ENCODE measurements at places on chromosomes 7 and 10. TPM values are rescaled to one million over a fixed set of nuclear protein-coding genes. Genes with fewer than 3 reads are reported as not detected.

The HOXA4 gene
- 0.56 TPM for total RNA-seq

GRCh38 chr7:54336800-54337199 lies 205.4 kb upstream of the VSTM2A start:
- H3K4me1 ChIP-seq, result no peaks in the 10 kb centered on the region
- no peak overlapping the region for H3K4me3 ChIP-seq
- no peak for DNase-seq
- no peak overlapping the region for H3K27ac ChIP-seq
- no peaks in the 10 kb centered on the region for H3K36me3 ChIP-seq

GRCh38 chr7:2825559-2826227 lies 18.4 kb downstream of the GNA12 start:
- H3K4me3 ChIP-seq, result no peak overlapping the region
- DNase-seq, result no peak
- H3K27ac ChIP-seq, result no peak overlapping the region
- H3K4me1 ChIP-seq, result peaks cover 17% of the 10 kb centered on the region
- H3K27me3 ChIP-seq, result no peaks in the 10 kb centered on the region

DNA sequence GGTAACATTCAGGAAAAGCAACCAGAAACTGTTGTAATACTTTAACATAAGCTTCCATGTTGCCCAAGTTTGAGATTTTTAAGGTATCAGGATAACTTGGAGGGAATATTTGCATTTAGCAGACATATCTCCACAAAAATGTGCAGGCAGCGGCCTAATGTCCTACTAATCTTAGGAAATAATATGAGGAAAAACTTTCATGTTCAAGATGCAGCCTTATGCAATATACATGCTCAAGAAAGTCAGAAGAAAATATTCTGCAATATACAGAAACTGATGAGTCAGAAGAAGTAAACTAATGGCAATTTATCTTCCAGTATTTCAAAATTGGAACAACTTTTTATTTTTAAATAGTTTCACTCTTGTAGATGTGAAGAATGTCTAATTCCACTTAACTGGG lies 463.2 kb upstream of the C7orf33 start:
- no peak overlapping the region for H3K4me3 ChIP-seq
- H3K27me3 ChIP-seq, result no peaks in the 10 kb centered on the region
- no peak overlapping the region for H3K27ac ChIP-seq
- no peaks in the 10 kb centered on the region for H3K4me1 ChIP-seq
- H3K36me3 ChIP-seq, result no peaks in the 10 kb centered on the region
- no peak for DNase-seq

DNA sequence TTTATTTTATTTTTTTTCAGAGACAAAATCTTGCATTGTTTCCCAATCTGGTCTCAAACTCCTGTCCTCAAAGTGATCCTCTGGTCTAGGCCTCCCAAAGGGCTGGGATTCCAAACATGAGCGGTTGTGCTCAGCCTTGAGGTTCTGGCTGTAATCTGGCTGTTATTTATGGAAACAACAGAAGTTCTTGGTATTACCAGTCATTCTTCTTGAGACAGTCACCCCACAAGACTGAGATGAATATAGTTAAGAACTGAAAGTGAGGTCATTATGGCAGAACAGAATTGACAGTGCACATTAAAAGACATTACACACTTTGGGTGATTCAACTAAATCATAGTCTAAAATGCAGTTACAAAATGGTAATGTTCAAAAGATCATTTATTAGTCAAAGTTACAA lies 719.5 kb downstream of the ZWINT start:
- H3K4me3 ChIP-seq, result no peak overlapping the region
- H3K4me1 ChIP-seq, result no peaks in the 10 kb centered on the region
- no peak overlapping the region for H3K27ac ChIP-seq
- H3K27me3 ChIP-seq, result no peaks in the 10 kb centered on the region
- H3K36me3 ChIP-seq, result no peaks in the 10 kb centered on the region

The SH2D4B gene
- total RNA-seq, result 1.1 TPM

- no peaks in the 10 kb centered on the region for H3K27me3 ChIP-seq
- DNase-seq, result no peak
- no peaks in the 10 kb centered on the region for H3K4me1 ChIP-seq
- no peaks in the 10 kb centered on the region for H3K36me3 ChIP-seq
These were observed 427.7 kb downstream of the LRMDA start for GRCh38 chr10:75859141-75859540.

The TFEC gene
- total RNA-seq, result 1.4 TPM

GRCh38 chr7:151700586-151701165 lies 176.2 kb downstream of the PRKAG2 start:
- DNase-seq, result no peak
- no peak overlapping the region for H3K27ac ChIP-seq
- peaks cover 11% of the 10 kb centered on the region for H3K4me1 ChIP-seq
- H3K4me3 ChIP-seq, result no peak overlapping the region
- H3K27me3 ChIP-seq, result no peaks in the 10 kb centered on the region

DNA sequence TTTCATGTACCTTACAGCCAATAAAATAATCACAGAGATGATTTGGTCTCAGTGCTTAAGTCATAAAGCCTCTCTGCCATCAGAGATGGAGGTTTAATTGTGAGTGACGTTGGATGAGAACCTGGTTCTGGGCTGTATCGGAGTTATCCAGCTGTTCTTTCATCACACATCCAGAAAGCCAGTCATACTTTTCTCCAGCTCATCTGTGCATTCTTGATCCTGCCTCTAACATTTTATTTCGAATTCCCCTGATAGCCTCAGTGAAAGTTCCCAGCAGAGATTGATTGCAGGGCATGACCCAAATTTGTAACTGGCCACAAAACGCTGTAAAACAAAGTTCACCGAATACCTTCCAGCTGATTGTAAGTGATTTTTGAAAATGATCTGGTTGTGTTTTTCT lies 212.6 kb upstream of the HABP2 start:
- H3K36me3 ChIP-seq, result no peaks in the 10 kb centered on the region
- H3K4me3 ChIP-seq, result no peak overlapping the region
- no peak overlapping the region for H3K27ac ChIP-seq
- H3K27me3 ChIP-seq, result no peaks in the 10 kb centered on the region
- no peaks in the 10 kb centered on the region for H3K4me1 ChIP-seq
- no peak for DNase-seq

The OTUD1 gene
- 18.7 TPM for total RNA-seq

The SUN3 gene
- not detected for total RNA-seq

DNA sequence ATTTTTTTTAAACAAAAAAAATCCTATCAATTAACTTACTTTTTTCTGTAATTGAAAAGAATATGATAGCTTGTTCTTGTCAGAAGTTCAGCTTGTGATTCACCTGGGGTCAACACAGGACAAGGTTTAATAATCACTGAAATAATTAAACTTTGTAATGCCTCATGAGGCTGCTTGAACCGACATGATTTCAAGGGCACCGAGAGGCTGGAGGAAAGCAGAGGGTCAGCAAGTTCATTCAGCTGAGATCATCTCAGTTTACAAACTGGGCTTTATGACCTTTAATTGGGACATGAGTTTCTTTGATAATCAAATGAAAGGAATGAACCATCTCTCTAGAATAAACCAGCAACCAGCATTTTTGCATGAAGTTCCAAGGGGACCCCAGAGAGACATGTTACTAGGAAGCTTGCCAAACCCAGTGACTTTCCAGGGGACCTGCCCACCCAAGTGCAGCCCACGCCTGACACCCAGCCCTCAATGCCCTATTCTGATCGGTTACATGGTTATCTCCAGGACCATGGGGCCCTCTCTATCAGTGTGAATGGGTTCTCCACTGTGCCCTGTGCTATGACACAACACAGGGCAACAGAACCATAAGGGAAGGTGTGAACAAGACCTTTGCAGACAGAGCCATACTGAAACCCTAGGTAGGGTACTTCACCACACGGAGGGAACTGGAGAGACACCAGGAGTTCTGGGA lies 7.8 kb upstream of the CYP3A4 start:
- H3K27ac ChIP-seq, result no peak overlapping the region
- H3K27me3 ChIP-seq, result no peaks in the 10 kb centered on the region
- H3K4me3 ChIP-seq, result no peak overlapping the region
- no peaks in the 10 kb centered on the region for H3K4me1 ChIP-seq
- DNase-seq, result no peak
- H3K36me3 ChIP-seq, result no peaks in the 10 kb centered on the region

The SLC18A3 gene
- total RNA-seq, result not detected

The AKR1C3 gene
- 73.6 TPM for total RNA-seq

GRCh38 chr7:151013733-151014497 lies 10.4 kb downstream of the ATG9B start:
- no peak overlapping the region for H3K27ac ChIP-seq
- H3K4me3 ChIP-seq, result peak overlapping the region; percentile 4
- DNase-seq, result peak; percentile 26
- H3K36me3 ChIP-seq, result no peaks in the 10 kb centered on the region

The CHAT gene
- total RNA-seq, result not detected

GRCh38 chr7:92868683-92869293 lies 32.4 kb upstream of the CDK6 start:
- no peak for DNase-seq
- no peak overlapping the region for H3K27ac ChIP-seq
- H3K27me3 ChIP-seq, result no peaks in the 10 kb centered on the region
- no peak overlapping the region for H3K4me3 ChIP-seq

DNA sequence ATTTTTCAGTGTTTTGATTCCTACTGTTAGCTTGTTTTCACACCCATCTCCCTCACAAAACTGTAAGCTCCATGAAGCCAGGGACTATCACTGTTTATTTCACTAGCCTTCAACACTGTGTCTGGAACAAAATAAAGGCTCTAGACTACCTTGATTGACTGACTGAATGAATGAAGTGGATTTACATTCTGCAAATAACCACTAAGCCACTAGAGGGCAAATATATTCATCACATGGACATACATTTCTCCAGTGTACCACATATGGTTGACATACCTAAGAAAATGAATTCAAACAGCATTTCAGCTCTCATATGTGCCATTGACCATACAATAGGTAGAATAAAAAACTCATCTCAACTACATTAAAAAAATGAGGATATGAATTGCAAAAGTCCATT lies 185.9 kb downstream of the RAB11FIP2 start:
- H3K27me3 ChIP-seq, result no peaks in the 10 kb centered on the region
- DNase-seq, result no peak
- H3K27ac ChIP-seq, result no peak overlapping the region
- H3K36me3 ChIP-seq, result no peaks in the 10 kb centered on the region
- no peak overlapping the region for H3K4me3 ChIP-seq
- H3K4me1 ChIP-seq, result no peaks in the 10 kb centered on the region

GRCh38 chr7:14321947-14322346 lies 332.5 kb upstream of the ETV1 start:
- H3K4me3 ChIP-seq, result no peak overlapping the region
- H3K27ac ChIP-seq, result no peak overlapping the region
- H3K27me3 ChIP-seq, result no peaks in the 10 kb centered on the region
- H3K36me3 ChIP-seq, result no peaks in the 10 kb centered on the region

DNA sequence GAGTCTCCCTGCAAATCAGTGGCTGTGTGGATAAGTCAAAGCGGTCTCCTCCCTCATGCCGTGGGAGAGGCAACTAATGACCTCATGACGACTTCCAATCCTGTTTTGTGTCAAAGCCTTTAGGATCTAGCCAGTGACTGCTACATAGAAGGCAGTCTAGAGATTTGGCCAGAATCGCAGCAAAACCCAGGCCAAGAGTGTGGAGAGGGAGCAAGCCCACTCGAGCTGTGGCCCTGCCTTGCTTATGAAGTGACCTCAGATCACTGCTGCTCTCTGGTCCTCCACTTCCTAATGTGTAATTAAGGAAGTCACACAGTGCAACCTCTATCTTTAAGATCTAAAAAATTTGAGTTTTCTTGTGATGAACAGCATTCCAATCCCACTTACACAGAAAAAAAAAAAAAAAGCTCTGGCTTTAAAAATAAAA lies 296.7 kb upstream of the KLF6 start:
- DNase-seq, result peak; percentile 12
- H3K4me3 ChIP-seq, result no peak overlapping the region
- no peaks in the 10 kb centered on the region for H3K27me3 ChIP-seq
- H3K4me1 ChIP-seq, result peaks cover 12% of the 10 kb centered on the region
- H3K36me3 ChIP-seq, result no peaks in the 10 kb centered on the region

The ITPRID1 gene
- total RNA-seq, result not detected

The SFRP4 gene
- 1.8 TPM for total RNA-seq

GRCh38 chr7:67743501-67743900 lies 746.9 kb downstream of the TYW1 start:
- H3K27ac ChIP-seq, result no peak overlapping the region
- H3K4me3 ChIP-seq, result no peak overlapping the region
- no peaks in the 10 kb centered on the region for H3K4me1 ChIP-seq
- H3K36me3 ChIP-seq, result no peaks in the 10 kb centered on the region

The AP4M1 gene
- 16.2 TPM for total RNA-seq

DNA sequence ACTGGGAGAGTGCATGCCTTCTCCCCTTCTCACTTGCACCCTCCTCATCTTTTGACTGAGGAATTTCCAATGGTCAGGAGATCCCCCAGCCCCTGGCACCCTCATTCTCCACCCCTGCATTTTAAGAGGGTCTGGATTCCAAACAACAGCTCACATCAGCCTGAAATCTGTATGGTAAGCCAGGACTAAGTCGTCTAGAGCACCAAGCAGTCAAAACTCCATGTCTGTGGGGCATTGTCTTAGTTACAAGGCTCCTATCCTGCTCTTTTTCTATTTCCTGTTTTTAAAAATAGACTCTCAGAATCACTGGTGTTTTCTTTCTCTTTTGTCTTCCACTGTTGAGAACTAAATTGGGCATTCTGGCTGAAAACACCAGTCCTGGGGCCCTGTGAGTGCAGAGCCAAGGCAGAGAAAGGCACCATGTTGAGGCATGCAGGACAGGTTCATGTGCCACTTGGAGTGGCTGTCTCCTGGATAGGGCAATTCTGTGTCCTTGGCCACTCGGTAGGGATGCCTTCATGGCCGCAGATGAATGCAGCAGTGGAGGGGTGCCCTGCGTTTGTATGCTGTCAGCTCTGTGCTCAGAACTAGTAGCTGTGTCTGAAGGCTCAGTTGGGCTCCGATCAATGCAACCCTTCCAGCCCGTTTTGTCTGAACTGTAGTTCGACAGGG lies 216.6 kb upstream of the YAE1 start:
- H3K27me3 ChIP-seq, result no peaks in the 10 kb centered on the region
- no peak for DNase-seq
- H3K4me1 ChIP-seq, result no peaks in the 10 kb centered on the region
- no peak overlapping the region for H3K4me3 ChIP-seq

DNA sequence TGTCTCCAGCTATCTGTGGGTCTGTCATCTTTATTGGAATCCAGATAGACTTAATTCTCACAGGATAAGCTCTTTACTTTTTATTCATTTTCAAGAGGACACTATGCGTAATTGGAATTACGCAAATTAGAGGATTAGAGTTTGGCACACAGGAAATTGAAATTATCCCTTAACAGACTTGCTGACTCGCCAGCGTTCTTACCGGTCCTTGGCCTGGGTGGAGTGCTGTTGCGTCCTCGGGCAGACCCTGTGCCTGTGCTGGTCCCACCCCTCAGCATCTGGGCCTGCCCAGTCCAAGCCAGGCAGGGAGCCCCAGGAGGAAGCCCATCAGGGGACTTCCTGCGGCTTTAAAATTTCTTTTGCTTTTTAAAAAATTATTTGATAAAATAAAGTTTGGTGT lies 101.8 kb downstream of the MKI67 start:
- H3K4me1 ChIP-seq, result no peaks in the 10 kb centered on the region
- no peak overlapping the region for H3K27ac ChIP-seq
- DNase-seq, result no peak
- H3K36me3 ChIP-seq, result no peaks in the 10 kb centered on the region
- H3K27me3 ChIP-seq, result no peaks in the 10 kb centered on the region

All from thyroid gland (tissue), 4 donors.